ENCODE measurements at places on chromosomes 5 and 9.

DNA sequence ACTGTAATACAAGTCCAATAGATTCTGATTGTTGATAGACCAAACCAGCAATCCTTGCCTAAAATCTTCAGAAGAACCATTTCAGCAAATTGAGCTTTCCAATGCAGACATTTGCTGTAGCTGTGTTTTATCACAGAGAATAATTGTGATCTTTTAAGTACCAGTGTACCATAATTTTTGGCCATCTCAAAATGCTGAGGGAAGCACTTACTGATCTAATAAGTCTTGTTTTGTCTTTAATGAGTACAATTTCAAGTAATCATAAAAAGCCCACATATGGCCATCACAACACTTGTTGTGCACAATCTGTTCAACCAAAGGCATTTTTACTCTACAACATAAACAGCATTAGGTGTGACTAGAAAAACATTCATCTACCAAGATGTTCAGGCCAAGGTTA is 159.9 kb downstream of the FBXL17 start:
- no peak for DNase-seq

DNA sequence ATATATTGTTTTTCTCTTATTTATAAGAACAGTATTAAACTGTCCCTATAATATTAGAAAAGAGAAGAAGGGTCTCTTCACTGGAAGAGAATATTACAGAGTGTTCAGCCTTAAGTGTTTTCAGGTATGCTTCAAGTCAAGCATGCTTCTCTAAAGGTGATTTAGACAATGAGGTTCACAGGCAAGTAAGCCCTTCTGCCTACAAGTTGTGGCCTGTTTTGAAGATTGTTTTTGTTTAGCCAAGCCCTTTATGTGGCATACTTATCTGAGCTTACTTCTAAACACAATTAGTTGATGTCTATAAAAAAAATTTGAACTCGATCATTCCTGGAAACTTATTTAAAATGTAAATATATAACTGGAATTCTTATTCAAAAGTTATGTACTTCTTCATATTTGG is 343.8 kb upstream of the CDH18 start:
- no peak for DNase-seq

DNA sequence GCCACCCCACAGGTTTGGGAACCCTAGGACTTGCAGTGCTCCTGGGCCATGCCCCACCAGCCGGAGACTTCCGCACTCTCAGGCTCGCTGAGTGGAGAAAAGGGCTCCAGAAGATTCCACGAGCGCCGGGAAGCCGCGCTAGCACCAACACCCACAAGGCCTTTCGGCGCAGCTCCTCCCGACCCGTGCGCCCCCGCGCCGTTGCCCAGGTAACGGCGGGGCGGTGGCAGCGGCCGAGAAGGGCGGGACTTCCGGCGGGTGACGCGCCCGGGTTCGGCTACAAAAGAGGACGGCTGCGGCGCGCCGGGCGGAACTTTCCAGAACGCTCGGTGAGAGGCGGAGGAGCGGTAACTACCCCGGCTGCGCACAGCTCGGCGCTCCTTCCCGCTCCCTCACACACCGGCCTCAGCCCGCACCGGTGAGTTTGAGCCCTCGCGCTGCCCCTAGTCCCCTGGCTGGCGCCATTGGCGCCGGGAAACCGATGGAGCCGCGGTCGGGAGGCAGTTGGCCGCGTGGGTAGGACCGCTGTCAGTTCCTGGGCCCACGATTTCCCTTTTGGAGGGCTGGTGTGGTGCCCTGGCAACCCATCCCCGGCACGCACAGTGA is at the start of gene DNAJA1:
TSS of gene DNAJA1 (plus strand) at position 308 of the 606 bp plus-strand sequence. CDS start 1,212 bp downstream, outside the sequence.
- DNase-seq, result peak; percentile 97

GRCh38 chr9:115107701-115108100 is 10.3 kb downstream of the TNC start:
- no peak for DNase-seq

DNA sequence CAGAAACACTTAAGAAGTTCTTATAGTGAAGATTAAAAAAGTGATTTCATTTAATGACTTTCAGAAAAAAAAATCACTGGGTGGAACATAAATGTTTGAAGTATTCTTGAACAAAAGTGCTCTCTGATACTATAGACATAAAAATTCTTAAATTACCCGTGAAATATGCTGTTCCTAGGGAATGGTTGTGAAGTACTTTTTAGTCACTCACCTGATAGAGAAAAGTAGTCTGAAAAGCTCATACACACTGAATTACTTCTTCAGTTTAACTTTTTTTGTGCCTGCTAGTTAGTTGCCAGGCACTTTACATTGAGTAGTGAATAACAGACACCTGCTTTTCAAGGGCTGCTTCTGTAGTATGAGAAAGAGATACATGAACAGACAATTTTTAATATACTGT is 78.0 kb downstream of the SH3GL2 start:
- DNase-seq, result no peak

- DNase-seq, result no peak
Measured at GRCh38 chr5:143541943-143542797, 138.7 kb upstream of the NR3C1 start.

- DNase-seq, result no peak
Measured at GRCh38 chr5:93675460-93676450, 65.6 kb downstream of the POU5F2 start.

GRCh38 chr9:69093471-69094103 is 58.0 kb downstream of the FXN start:
- DNase-seq, result no peak
